ENCODE measurements at places on chromosomes 7 and 10.

- DNase-seq: peak; percentile 4
Observed at GRCh38 chr7:108448584-108449505, 7.4 kb downstream of the NRCAM start.

DNA sequence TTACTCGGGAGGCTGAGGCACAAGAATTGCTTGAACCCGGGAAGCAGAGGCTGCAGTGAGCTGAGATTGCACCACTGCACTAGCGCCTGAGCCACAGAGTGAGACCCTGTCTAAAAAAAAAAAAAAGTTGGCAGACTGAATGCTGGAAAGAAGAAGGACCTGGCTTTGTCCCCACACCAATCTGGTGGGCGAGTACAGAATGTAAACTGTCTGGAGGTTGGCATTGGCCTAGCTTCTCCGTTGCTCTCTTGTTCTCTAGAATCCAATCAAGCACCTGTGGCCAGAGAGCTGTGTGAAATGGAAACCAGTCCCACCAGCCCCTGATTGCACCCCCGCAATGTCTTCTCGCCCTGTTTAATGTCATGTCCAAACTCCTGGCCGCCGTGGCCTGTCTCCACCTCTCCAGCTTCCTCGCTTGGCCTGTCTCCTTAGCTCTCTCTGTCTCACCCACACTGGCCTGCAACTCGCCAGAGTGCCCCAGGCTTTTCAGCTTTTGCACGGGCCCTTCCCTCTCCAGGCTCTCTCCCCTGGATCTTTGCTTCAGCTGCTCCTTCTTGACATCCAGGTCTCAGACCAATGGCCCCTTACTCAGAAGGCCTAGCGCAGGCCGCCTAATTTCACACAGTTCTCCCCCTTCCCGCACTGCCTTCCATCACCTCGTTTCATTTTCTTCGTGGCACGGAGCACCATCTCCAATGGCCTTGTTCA, 670 bp upstream of the AGK start:
- DNase-seq: no peak

DNA sequence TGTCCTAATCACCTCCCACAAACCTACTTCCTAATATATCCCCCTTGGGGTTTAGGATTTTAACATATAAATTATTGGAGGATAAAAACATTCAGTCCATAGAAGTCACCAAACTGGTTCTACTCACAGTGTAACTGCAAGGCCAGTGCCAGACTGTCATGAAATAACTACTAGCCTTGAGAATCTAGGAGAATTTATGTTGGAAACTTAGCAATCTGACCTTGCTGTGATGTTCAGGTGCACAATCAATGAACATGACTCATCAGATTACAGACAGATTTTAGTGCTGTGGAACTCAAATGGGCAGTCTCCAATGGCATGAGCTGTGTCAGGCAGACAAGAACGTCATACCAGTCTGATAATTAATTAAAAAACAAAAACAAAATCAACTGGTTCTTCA, 571.4 kb upstream of the IGFBP3 start:
- DNase-seq: no peak

DNA sequence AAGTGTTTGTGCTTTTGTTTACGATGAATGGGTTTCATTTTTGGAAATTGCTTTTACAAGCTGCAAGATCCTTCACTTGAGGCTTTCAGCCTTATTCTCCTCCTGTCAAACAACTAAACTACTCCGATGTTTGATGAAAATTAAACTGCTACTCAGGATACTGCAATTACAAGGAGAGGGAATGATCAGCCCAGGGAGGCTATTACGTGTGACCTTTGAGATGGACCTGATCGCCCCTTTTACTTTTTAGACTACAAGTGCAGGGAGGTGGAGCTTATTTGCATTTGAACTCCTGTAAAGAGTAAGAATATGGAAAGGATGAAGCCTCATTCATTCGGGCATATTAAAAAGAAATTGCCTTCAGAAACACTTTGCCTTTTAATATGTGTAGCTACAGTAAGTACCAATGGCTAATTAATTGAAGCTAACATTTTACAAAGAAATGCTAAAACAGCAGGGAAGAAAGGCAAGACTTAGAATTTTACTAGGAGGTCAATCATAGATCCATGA, 219.1 kb downstream of the PHTF2 start:
- no peak for DNase-seq

GRCh38 chr7:44347546-44348114, 22.2 kb upstream of the CAMK2B start:
- no peak for DNase-seq

GRCh38 chr10:7015457-7015856, 395.4 kb downstream of the SFMBT2 start:
- no peak for DNase-seq

DNA sequence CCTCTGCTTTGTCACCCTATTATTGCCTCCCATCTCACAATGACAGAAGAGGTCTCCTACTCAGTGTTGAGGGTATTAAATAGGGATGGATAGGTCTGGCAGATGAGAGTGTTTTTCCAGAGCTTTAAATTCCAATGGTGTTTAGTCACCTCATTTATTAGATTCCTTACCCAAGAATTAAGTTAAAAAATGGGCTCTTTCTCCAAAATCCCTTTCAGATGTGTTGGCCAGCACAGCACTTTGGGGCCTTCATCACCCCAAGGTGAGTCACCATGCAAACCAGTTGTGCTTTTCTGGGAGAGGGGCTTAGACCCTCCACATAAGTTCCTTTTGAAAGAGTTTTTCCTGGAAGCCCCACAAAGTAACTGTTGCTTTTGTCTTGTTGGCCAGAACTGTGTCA, 78.4 kb downstream of the CYP26A1 start:
- DNase-seq: no peak

DNA sequence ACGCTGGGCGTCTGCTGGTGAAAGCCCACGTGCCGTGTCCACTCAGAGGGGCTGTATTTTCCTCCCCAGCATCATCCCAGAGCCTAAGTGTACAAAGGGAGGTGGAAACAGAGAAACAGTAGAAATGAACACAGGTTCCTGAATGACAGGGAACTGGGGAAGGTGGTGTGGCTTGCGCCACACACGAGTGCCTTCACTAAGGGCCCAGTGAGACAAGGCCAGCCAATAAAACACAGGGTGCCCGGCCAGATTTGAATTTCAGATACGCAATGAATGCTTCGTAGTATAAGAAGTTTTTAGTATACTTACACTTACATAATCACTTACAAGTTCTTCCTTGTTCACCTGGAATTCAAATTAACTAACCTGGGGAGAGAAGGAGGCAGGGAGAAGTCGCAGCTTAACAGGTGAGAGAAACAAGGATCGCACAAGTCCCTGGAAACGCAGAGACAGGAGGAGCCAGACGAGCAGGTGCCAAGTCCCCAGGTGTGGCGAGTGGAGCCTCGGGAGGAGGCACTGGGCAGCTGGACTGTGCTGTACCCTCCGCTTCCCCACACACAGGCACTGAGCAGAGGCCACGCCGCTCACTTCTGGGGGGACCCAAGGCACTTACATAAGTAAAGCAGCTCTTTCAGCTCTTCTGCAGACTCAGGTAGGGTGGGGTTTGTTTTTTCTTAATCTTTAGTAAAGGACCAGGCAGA, 105.2 kb upstream of the MGMT start:
- DNase-seq: no peak

DNA sequence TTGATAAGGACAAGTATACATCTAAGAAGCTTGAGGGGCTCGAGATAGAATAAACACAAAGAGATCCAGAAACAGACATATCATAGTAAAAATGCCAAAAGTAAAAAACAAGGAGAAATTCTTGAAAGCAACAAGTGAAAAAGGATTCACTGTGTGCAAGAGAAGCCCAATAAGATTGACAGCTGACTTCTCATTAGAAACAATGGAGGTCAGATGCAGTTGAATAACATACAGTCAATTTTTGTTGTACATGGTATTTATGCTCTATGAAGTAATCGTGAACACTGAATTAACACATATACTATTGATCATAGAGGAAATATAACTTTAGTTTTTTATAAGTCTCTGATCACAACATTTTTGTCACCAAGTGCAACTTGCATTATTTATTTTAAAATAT, 982.8 kb upstream of the SORCS1 start:
- DNase-seq: no peak

GRCh38 chr10:3364768-3365480, 192.3 kb upstream of the PITRM1 start:
- DNase-seq: no peak

GRCh38 chr10:60917331-60918280, 26.4 kb downstream of the RHOBTB1 start:
- no peak for DNase-seq

GRCh38 chr10:77299320-77299719, 338.3 kb downstream of the KCNMA1 start:
- no peak for DNase-seq

- DNase-seq: no peak
Observed at GRCh38 chr7:93432130-93432529, 142.4 kb downstream of the CALCR start.

- DNase-seq: no peak
Observed at GRCh38 chr10:129272176-129272575, 194.9 kb upstream of the MGMT start.

Data from NCI-H524 treated with DMSO at 0.1 percent for 48 hours (cell line).